Myocyte (in vitro differentiated cells): ENCODE measurements at places on chromosomes 16 and 17. TPM values are rescaled to one million over a fixed set of nuclear protein-coding genes. Genes with fewer than 3 reads are reported as not detected.

The PRAC2 gene
- total RNA-seq: not detected in 2 replicates

The C16orf96 gene
- 0.11 and 0.16 TPM in 2 replicates for total RNA-seq

The ADORA2B gene
- 6.3 and 7.1 TPM in 2 replicates for total RNA-seq

The TPSAB1 gene
- not detected in 2 replicates for total RNA-seq

The TTYH2 gene
- total RNA-seq: 1.4 and 8.8 TPM in 2 replicates

The CTCF gene
- total RNA-seq: 27.9 and 35.7 TPM in 2 replicates

The AIPL1 gene
- total RNA-seq: not detected in 2 replicates

The CTRB1 gene
- total RNA-seq: 3.4 and 4.5 TPM in 2 replicates

The PLXDC1 gene
- total RNA-seq: 49.7 and 65.3 TPM in 2 replicates

The RNF157 gene
- total RNA-seq: 6.0 and 7.1 TPM in 2 replicates

The PABPN1L gene
- total RNA-seq: 0.11 TPM in 1 of 2 replicates, not detected in the other

The HBA2 gene
- not detected in 2 replicates for total RNA-seq
